Muscle of leg (tissue), 16 donors: ENCODE measurements at places on chromosomes 2 and 18.

DNA sequence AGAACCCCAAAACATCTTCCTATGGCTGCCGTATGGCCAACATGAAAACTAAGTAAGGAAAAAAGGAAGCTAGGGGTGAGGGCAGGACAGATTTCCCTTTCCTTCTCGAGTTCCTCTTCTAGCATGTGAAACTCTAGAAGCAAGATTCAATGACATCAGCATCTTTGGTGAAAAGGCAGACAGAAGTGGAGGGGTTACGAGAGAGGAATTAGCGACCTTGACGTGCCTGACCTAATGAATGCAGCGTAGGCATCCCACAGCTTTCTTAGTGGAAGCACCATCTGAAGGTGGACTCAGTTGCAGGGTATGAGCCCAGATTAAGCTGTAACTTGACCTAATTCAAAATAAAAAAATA lies 47.9 kb upstream of the PELI1 start:
- peak; percentile 74 for DNase-seq

GRCh38 chr2:72605836-72606442 lies 219.9 kb downstream of the EXOC6B start:
- DNase-seq, result peak; percentile 27

GRCh38 chr2:71613953-71614925 lies 160.9 kb downstream of the DYSF start:
- DNase-seq, result peak; percentile 2

DNA sequence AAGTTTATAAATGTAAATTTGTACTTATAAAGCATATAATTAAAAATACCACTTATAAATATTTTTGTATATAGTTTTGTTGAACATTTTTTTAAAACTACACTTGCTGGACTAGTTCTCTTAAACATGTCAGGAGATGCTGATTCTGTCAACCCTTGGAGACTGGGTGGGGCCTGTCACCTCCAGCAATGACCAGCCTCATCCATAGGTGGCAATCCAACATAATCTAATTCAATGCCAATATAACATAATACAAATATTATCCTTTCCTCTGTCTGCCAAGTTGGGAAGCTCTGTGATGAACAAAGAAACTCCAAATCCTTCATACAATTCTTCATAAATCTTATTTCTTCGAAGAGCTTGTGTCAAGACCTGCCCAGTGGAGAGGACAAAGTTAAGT lies 140.4 kb downstream of the RBMS1 start:
- no peak for DNase-seq

GRCh38 chr18:12046046-12046750 lies 47.4 kb upstream of the ANKRD62 start:
- no peak for DNase-seq

GRCh38 chr2:242075696-242076095 lies 206.2 kb downstream of the RTP5 start:
- no peak for DNase-seq

- no peak for DNase-seq
Observed at GRCh38 chr2:199458806-199459285, 1.1 kb upstream of the SATB2 start.

- DNase-seq, result peak; percentile 88
Observed at GRCh38 chr2:177165061-177165583, 47.5 kb upstream of the HNRNPA3 start.

- DNase-seq, result peak; percentile 14
Observed at GRCh38 chr18:9333441-9334328, 888 bp upstream of the TWSG1 start.

DNA sequence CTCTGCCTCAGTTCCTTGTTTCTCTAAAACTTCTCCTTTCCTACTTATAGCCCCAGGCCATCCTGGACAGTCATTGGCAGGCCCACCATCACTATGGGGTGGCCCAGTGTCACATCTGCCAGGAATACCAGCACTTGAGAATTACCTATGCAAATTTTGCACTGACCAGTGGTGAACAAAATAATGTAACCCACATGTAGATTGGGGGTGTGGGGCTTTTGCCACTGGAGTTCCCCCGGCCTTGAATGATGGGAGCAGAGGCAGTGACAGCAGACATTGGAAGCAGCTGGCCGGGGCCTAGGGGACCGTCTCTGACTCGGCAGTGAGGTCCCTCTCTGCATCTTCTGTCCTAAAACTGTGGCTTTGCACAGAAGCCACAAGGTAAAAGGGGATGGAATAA lies 24.9 kb upstream of the DNMT3A start:
- DNase-seq, result no peak

GRCh38 chr2:122034777-122035176 lies 279.3 kb downstream of the TSN start:
- DNase-seq, result no peak

- peak; percentile 14 for DNase-seq
Observed at GRCh38 chr18:30684825-30685481, 357.6 kb downstream of the DSC3 start.

DNA sequence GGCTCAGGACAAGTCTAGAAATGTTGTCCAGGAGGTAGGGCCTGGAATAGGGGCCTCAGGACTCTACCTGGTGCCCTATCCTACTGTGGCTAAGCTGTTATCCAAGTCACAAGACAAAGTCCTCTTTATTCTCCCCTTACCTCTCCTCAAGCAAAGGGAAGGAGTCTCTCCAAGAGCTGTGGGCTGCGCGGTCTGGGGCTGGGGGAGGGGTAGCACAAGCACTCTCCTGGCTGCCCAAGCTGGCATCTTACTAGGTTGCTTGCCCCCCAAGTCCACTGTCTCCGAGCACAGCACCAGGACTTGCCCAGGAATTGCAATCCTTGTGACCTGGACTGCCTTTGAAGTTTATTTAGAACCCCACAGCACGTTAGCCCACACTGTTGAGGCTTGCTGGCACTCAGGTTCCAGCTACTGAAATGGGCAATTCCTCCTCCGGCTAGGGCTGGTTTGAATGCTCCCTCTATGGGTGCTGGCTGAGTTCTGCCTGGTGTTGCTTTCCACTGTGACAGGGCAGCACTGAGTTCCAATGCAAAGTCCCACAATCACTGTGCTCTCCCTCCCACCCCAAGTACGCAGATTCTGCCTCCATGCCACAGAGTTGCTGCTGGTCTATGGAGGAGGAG lies 18.5 kb downstream of the DHRS9 start:
- no peak for DNase-seq

GRCh38 chr2:230410861-230411569 lies 5.0 kb upstream of the SP100 start:
- DNase-seq, result no peak

- DNase-seq, result no peak
Observed at GRCh38 chr2:197869501-197870111, 65.2 kb downstream of the PLCL1 start.

DNA sequence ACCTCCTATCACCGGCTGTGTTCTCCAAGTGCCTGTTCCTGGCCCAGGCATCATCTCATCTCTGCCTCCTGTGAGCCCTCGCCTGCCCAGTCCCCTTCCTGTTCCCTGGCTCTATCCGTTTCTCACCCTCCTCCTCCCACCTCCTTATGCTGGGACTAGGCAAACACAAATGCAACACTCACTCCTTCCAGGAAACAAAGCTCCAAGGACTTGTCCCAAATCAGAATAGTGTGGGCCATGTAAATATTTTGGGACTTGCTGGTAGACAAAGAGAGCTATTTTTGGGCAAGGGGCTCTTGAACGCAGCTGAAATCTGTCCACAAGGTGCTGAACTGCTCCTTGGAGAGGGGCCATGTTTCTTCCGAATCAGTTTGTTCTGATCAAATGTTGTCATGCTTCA lies 25.3 kb downstream of the MBP start:
- peak; percentile 60 for DNase-seq

- DNase-seq, result no peak
Observed at GRCh38 chr2:238565031-238565430, 138.3 kb downstream of the ASB1 start.

- no peak for DNase-seq
Observed at GRCh38 chr2:184517402-184517801, 80.9 kb upstream of the ZNF804A start.

GRCh38 chr18:39455285-39455684 lies 1889.7 kb upstream of the CELF4 start:
- DNase-seq, result peak; percentile 21

DNA sequence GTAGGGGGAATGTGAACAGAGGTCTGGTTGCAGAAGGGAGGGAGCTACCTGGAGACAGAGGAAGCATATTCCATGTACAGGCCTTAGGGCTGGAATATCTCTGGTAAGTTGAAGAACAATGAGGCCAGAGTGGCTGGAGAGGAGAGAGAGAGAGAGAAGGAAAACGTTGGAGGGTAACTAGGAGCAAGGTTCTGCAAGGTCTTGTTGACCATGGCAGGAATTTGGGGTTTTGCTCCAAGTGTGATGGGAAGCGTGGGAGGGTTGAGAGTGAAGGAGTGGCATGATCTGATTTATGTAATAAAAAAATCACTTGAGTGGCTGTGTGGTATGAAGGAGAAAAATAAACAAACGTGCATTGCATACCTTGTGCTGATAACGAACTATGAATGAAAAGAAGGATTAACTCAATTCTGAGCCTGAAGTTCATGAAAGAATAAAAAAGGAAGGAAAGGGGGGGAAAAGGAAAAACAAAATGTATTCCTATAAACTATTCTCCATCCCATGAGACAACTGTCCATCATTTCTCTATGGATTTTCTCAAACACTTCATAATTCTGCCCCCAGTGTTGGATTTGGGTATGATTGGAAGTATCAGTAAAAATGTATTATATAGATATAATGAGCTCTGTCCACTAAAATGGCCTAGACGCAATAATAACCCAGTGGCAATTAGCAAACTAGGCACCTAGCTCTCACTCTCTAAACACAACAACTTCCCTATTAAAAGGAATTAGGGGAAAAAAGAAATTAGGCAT lies 59.7 kb upstream of the PMAIP1 start:
- DNase-seq, result no peak

GRCh38 chr2:210268281-210268680 lies 43.0 kb upstream of the ACADL start:
- DNase-seq, result no peak

DNA sequence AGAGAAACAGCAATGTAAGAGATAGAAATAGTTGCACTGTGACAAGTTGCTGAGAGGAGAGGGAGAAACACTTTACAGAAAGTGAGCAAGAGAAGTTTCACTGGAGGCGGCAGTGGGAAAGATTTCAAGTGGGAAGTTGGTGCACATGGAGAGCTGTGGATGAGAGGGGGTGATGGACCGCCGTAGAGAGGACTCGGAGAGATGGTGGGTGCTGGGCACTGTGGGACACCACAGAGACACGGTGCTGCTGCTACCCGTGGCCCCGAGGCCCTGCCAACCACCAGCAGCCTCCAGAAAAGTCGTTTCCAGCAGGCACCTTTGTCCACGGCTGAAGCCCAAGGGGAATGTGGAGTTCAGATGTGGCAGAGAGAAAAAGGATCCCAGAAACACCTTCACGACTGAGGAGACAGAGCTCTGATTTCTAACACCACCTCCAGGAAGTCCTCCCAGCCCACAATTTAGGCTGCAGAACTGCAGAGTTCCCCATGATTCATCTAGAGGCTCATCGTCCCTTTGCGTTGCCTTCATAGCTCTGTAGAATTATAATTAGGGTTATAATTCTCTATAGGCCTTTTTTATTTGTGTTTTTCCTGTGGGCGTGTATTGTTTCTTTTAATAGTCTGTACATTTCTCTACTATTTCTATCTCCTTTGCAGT lies 15.9 kb upstream of the IGFBP2 start:
- no peak for DNase-seq

DNA sequence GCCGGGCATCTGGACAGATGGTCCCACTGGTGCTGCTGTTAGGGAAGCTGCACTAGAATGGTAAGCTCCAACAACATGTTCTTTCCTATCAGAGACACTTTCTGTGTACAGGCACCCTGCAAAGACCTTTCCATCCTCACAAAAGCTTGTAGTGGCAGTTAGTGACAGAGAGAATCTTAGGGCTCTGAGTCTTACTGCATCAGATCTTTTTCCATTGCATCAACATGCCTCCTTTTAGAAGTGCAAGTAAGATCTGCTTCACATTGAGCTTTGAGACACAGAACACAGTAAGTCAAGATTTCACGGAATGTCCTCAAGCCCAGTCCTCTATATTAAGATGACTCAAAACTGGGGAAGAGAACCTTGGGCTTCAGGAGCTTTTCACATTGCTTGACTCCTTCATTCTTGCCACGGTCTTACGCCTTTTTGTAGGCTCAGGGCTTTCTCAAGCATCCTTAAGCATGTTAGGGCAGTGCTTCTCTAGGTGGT lies 52.6 kb downstream of the ARL4C start:
- no peak for DNase-seq

DNA sequence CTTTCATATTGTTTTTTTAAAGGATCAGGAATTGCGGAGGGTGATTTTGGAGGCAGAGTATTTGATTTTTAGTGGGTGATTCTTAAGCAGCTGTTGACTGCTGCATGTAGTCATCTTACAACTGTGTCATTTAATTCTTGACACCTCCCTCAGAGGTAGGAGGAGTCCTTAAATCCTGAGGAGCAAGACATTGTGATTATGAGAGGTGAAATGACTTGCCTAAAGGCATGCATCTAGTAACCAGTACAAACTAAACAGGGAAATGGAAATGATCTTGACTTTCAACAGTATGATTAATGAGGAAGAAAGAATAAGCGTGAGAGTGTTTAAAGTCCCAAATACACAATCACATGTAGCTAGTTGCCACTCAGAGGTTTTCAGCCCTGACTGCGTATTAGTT lies 440.7 kb downstream of the THSD7B start:
- no peak for DNase-seq

GRCh38 chr2:182818925-182819324 lies 47.5 kb downstream of the FRZB start:
- peak; percentile 19 for DNase-seq

- peak; percentile 38 for DNase-seq
Observed at GRCh38 chr2:47300609-47301276, 102.2 kb upstream of the MSH2 start.

DNA sequence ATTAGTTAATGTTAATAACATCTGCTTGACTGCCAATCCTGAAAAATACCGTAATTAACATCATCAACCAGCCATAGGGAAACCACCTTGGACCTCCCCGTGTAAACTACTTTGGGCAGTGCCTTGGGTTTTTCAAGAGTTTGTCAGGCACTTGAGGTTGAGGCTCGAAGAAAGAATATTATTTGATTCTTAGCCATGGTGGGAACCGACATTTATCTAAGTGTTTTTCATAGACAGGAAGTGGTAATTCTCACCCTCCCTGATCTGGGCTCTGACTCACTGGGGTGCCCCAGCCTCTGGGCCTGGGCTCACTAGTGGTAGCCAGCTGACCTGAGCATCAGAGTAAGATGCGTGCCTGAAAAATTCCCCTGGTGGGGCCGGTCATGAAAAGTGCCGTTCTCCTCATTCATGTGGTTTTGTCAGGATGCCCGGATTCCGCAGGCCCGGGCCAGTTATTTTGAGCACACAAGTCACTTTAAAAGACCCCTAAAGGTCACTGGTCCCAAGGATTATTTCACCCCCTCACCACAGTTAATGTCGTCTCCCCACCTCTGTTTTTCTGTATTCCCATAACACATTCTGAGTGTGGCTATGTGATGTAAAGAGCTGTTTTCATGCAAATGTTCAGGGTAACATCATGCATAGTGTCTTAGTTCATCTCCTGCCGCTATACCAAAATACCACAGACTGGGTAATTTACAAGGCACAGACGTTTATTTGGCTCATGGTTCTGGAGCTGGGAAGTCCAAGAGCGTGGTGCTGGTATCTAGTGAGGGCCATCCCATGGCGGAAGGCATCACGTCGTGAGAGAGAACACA lies 21.6 kb upstream of the SPATA3 start:
- no peak for DNase-seq
